ENCODE measurements at places on chromosomes 3 and 15.

DNA sequence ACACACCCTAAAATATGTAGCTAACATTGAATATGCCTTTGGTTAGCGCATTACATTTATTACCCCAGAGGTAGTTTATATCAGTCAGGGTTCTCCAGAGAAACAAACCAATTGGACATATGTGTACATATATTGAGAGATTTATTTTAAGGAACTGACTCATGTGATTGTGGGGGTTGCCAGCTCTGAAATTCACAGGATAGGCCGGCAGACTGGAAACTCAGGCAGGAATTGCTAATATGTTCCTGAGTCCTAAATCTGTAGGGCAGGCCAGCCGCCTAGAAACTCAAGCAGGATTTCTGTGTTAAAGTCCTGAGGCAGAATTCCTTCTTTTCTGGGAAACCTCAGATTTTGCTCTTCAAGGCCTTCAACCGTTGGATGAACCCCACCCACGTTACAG lies 189.7 kb downstream of the CDIN1 start:
- no peak for DNase-seq

DNA sequence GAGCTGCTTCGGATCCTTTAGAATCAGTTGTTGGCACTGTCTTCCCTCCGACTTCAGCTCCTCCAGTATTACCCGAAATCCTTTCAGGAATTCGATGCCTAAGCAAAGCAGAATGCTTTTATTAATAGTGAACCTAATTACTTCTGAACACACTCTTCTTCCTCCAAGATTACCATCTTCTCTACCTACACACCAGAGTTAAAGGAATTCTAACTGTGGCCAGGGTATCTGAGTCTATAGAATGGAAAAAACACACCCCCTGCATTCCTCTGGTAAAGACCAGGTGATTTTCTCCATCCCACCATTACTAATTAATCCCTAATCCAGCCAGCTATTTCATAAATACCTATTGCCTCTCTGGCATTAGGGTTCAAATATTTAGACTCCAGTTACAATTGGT lies 49.8 kb downstream of the SPATA12 start:
- no peak for DNase-seq

DNA sequence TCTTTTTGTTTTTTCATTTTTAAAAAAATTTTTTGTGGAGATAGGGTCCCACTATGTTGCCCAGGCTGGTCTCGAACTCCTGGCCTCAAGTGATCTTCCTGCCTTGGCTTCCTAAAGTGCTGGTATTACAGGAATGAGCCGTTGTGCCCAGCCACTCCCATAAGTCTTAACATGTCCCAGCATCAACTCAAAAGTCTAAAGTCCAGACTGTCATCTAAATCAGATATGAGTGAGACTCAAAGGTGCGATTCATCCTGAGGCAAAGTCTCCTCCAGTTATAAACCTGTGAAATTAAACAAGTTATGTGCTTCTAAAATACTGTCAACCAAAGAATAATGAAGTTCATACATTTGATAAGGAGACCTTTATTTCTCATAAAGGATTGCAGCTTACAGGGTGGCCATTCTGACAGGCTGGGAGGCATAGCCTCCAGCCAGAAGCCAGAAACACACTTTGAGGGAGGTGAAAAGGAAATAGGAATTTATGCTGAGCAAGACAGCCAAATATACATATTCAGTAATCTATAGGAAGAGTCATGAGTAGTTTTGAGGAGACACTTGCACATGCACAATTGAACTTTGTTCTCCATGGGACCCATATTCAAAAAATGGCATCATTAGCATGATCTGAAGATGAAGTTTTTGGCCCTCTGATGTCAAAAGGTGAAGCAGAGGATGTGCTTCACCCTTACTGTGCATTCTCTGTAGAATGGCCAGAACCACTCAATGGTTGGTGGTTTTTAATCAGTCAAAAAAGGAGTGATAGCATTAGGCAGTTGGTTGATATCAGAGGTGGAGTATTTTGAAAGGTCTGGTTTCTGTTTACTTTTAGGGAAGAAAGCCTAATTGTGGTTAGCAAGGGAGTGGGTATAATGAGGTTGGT lies 11.0 kb upstream of the ZNF662 start:
- no peak for DNase-seq

GRCh38 chr15:31473385-31474058 lies 146.9 kb downstream of the KLF13 start:
- DNase-seq = no peak

DNA sequence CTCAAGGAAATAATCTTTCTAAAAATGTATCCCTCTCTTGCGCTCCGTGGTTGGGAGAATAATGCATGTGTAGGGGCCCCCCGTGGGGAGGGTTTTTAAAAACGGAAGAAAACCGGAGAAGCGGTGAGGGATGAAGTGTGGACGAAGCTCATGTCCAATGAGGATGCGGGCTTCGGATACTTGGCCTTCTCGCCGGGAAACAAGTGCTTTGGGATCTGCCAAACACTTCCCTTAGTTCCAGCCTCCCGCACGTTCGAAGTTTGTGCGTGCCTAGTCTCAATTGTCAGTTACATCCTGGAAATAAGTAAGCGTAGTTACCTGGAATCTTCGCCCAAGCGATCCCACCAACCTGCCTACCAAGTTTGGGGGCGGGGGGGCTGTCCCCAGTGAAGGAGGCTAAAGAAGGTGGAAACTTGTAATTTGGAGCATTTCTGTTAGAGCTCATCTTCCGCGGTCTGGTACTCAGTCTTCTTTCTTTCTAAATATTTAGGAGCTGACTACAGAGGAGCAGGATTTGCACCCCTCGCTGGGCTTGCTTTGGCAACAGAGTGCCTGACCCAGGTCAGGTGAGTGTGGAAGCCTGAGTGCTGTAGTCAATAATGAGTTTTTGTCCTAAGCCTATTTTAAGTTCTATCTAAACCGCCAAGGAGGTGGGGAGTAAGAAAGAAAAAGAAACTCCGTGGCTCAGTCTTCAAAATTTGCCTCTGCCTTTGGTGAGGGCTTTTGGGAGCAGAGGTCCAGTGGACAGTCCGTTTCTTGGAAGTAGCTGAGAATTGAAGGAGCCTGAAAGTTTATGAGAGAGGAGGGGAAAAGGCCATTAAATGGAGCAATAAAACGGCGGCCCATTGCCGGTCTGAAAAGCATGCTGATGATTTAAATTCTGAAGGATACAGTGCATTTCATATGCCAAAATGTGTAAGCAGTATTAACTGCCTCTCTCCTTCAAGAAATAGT lies 1.1 kb downstream of the ITPR1 start:
- DNase-seq = no peak

- no peak for DNase-seq
Observed at GRCh38 chr3:48423883-48424695, 5.8 kb downstream of the PLXNB1 start.

- no peak for DNase-seq
Observed at GRCh38 chr15:63192619-63193206, 3.3 kb downstream of the RAB8B start.

DNA sequence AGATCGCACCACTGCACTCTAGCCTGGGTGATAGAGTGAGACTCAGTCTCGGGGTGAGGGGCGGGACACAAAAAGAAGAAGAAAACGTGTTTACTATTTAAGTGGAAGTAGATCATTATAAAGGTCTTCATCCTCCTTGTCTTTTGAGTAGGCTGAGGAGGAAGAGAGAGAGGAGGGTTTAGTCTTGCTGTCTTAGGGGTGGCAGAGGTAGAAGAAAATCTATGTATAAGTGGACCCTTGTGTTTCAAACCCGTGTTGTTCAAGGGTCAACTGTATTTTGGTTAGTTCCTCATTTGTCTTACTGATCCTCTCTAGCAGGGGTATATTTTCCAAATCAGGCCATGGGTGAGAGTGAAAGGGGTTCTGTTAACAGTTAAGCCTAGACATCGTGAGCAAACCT lies 40.1 kb downstream of the TRIM71 start:
- no peak for DNase-seq

- DNase-seq = no peak
Observed at GRCh38 chr3:13879102-13879945, 547 bp downstream of the WNT7A start.

GRCh38 chr3:56911363-56911762 lies 109.6 kb upstream of the ARHGEF3 start:
- no peak for DNase-seq

- DNase-seq = no peak
Observed at GRCh38 chr3:167653155-167653554, 587 bp downstream of the WDR49 start.

DNA sequence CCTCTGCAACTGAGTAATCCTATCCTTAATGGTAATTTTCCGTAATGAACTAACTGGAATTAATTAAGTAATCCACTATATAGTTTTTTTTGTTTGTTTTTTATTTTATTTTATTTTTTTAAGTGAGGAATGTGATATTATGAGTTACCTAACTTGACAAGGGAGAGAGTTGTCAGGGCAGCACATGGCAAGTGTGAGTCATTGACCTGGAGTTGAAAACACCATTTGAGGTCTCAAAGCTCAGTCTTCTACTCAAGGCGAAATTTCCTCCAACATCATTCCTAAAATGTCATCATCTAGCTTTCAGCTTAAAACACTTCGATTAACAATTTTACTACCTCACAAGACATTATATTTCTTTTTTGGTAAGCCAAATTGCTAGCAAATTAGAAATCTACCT lies 87.8 kb downstream of the NECTIN3 start:
- no peak for DNase-seq

DNA sequence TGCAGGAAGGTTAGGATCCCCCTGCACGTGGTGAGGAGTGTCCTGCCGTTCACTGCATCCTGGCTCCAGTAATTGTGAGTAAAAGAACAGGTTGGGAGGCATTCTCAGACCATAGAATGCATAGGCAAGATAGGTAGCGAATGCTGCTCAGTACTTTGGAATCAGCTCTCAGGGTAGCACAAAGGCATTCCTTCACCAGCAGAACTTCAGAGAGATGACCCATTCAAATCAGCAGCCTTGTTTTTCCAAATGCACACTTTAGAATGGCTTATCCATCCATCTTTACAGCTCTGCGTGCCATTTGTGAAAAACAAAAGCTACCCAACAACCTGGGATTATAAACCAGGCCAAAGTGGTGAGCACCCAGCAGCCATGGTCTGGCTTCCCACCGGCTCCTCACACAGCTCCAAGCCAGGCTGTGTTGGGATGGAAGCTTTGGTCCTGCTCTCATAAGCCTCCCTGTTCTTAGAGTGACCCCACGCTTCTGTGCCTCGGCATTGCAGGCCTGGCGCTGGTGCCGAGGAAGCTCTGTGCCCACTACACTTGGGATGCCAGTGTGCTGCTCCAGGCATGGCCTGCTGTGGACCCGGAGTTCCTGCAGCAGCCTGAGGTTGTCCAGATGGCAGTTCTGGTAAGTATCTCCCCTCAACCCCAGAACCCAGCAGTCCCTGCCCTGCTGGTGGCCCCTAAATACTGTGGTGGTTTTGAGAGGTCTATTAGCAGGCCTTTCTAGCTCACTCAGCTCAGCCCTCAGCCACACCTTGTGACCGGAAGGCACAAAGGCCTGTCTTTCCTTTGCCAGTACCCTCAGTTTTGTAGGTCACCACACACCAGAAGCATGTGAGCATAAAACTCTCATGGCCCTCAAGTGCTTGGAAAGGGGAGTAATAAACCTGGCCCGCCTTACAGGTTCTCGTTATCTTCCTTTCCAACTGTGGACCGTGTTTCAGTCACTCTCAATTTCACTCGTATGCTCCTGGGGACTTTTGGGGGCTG lies 52.9 kb upstream of the LIMD1 start:
- DNase-seq = no peak

DNA sequence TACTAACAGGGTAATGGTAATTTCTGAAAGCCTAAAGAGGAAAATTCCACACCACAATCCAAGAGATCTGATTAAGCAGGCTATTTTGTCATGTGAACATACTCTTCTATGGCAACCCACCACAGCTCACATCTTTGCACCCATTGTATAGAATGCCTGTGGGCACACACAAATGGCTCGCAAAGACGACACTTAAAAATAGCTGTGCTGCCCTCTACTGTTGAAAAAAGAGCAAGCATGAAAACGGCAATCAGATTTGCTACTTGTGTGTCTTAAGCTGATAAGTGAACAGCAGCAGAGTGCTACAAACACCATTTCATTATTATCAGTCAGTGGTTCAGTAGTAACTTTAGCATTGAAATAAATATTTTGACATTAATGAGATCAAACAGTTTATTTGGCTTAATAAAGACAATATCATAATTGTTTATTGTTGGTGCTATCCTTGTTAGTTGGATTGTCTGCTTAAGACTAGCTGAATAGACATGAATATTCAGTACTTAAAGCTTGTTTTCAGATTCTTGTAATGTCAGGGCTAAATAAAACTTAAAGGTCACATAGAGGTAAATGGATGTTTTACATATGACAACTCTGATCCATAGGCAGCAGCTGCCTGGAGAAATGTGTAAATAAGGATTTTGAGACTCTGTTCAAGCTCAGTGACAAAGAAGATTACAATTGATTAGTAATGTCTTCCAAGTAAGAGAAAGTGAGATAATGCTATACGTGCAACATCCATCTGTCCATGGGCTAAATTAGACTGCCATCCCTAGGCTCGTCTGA lies 199.1 kb downstream of the LRRN1 start:
- DNase-seq = no peak

GRCh38 chr3:105032541-105032940 lies 334.2 kb upstream of the ALCAM start:
- DNase-seq = no peak

DNA sequence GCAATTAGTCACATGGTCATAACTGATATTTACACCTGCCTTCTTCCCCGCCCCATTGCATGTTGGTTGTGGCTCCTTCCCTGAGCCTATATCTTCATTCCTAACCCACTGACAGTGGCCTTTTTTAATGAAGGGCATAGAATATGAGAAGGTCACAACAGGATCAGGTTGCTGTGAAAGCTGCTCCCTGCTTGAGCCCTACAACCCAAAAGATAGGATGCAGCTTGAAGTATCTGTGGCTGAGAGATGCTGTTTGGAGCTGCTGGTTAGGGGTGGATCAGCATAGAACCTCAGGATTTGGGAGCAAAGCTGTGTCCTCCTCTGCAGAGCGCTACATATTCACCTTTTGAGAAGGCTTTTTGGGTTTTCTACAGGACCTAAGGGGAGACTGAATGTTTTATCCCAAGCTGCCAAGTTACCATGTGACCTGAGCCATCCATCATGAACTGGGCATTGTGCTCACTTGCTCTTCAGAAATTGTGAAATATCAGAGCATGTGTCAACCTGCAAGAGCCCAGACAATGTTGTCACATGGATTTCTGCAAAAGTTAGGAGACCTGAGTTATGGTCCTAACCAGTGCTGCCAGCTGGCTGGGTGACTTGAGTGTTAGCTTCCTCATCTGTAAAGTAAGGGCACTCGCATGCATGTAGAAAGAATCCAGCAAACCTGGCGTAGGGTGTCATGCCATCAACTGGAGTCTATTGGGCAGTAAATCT lies 49.8 kb upstream of the ARL8B start:
- DNase-seq = no peak

GRCh38 chr3:183868796-183869195 lies 15.9 kb downstream of the PARL start:
- no peak for DNase-seq

DNA sequence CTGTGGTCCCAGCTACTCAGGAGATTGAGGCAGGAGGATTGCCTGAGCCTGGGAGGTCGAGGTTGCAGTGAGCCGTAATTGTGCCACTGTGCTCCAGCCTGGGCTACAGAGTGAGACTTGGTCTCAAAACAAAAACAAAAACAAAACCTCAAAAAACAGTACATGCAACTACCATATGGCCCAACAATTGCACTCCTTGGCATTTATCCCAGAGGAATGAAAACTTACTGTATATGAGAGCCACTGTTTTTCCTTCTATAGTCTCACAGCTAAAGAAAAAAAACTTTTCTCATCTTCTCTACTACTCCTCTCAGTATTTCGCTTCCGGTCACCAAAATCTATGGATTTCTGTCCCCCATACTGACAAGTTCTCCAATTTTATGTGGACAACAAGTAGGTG lies 84.3 kb downstream of the FLNB start:
- DNase-seq = no peak

- DNase-seq = no peak
Observed at GRCh38 chr15:33066584-33066983, 127.9 kb downstream of the FMN1 start.

GRCh38 chr3:195007151-195007550 lies 263.8 kb downstream of the XXYLT1 start:
- no peak for DNase-seq

All from NCI-H1694 treated with DMSO at 0.1 percent for 48 hours (cell line).